ENCODE measurements at places on chromosomes 6 and 20.

DNA sequence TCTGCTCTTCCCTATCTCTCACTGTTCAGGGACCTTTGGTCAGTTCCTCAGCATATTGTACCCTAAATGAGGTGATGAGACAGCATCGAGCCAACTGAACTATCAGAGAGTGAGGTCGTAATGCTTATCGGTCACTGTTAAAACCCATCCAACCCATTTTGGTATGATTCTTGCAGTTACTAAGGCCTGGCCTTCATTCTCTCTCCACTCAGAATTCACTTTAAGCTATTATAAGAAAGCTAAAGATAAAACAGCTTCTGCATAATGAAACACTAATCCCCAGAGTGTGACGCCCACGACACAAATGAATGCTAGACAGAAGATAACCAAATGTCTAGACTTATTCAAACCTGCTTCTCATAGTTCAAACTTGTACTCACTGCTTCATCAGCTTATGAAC is 175.8 kb downstream of the GMPR start:
- no peak for DNase-seq

- DNase-seq = no peak
These were observed 47.6 kb upstream of the SMLR1 start for GRCh38 chr6:130779658-130780033.

GRCh38 chr6:53922539-53922981 is 127.8 kb downstream of the LRRC1 start:
- no peak for DNase-seq

GRCh38 chr6:70210462-70210861 is 92.4 kb downstream of the COL9A1 start:
- no peak for DNase-seq

DNA sequence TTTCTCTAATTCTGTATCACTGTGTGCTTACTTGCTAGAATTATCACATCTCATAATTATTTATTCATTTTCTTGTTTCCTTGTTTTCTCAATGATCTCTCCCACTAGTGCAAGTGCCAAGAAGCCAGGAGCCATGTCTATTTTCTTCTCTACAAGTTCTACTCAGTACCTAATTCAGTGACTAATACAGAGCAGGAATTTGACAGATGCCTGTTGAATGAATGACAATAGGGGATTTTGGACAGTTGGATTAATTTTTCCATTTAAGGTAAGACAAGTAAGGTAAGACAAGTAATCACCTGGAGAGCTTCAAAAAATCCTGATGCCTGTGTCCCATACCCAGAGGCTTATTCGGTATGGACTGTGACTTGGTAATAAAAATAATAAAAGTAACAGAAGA is 81.0 kb downstream of the EDN1 start:
- DNase-seq = no peak
